ENCODE measurements at places on chromosomes 13 and 19.

GRCh38 chr13:37074703-37075102 is 15.2 kb upstream of the SUPT20H start:
- peak; percentile 62 for DNase-seq

- peak; percentile 12 for DNase-seq
These were observed 71.0 kb downstream of the RASL11A start for GRCh38 chr13:27341616-27342015.

GRCh38 chr13:102710261-102710679 is 15.4 kb upstream of the METTL21C start:
- DNase-seq: no peak

GRCh38 chr13:33003458-33004019 is 12.7 kb upstream of the KL start:
- no peak for DNase-seq

GRCh38 chr13:107217251-107217650 is 649.3 kb upstream of the ARGLU1 start:
- no peak for DNase-seq

DNA sequence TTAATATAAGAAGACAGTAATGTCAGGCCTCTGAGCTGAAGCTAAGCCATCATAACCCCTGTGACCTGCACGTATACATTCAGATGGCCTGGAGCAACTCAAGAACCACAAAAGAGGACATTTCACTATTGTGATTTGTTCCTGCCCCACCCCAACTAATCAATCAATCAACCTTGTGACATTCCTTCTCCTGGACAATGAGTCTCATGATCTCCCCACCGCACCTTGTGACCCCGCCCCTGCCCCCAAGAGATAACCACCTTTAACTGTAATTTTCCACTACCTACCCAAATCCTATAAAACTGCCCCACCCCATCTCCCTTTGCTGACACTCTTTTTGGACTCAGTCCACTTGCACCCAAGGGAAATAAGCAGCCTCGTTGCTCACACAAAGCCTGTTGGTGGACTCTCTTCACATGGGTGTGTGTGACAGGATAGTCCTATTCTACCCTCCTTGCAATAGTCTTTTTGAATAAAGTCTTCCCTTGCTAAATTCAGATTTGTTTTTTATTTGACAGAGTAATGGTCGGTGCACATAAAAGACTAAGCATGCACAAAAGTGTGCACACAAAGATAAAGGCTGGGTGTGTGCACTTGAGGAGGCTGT is 14.0 kb downstream of the CD70 start:
- peak; percentile 92 for DNase-seq

DNA sequence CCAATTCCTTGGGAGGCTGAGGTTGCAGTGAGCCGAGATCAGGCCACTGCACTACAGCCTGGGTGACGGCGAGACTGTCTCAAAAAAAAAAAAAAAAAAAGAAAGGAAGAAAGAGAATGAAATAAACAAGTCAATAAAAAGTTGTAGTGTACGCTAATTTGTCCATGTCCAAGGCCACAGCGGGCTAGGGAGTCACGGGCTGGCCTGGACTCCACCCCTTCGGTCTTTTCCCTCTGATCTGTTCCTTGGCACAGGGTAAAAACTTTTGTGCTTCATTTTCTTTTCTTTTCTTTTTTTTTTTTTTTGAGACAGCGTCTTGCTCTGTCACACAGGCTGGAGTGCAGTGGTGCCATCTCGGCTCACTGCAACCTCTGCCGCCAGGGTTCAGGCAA is 19.4 kb upstream of the MKNK2 start:
- DNase-seq: no peak

DNA sequence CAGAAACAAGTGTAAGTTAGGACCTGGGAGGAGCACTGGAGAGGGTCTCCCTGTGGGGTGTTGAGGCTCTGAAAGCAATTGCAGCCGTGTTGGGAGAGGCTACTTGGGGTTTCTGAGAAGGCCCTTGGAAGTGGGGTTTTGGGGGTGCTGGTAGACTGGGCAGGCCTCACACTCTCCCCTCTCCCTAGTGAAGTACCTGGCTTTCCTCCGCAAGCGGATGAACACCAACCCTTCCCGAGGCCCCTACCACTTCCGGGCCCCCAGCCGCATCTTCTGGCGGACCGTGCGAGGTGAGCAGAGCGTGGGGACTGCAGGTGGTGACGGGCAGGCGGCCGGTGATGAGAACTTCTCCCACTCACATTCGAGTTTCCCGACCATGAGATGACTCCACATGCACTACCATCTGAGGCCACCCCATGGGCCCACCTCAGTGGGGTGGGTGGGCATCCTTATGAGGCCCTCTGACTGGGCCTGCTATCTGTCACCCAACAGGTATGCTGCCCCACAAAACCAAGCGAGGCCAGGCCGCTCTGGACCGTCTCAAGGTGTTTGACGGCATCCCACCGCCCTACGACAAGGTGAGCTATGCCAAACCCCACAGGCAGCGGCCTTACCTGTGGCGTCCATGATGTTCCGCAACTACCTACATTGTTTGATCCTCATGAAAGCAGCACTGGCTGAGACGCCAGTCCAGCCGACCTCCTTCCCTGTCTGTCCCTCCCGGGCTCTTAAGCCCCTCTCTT is 3.0 kb downstream of the RPL13A start:
- no peak for DNase-seq

- no peak for DNase-seq
These were observed 87.7 kb downstream of the SLITRK1 start for GRCh38 chr13:83794583-83794982.

DNA sequence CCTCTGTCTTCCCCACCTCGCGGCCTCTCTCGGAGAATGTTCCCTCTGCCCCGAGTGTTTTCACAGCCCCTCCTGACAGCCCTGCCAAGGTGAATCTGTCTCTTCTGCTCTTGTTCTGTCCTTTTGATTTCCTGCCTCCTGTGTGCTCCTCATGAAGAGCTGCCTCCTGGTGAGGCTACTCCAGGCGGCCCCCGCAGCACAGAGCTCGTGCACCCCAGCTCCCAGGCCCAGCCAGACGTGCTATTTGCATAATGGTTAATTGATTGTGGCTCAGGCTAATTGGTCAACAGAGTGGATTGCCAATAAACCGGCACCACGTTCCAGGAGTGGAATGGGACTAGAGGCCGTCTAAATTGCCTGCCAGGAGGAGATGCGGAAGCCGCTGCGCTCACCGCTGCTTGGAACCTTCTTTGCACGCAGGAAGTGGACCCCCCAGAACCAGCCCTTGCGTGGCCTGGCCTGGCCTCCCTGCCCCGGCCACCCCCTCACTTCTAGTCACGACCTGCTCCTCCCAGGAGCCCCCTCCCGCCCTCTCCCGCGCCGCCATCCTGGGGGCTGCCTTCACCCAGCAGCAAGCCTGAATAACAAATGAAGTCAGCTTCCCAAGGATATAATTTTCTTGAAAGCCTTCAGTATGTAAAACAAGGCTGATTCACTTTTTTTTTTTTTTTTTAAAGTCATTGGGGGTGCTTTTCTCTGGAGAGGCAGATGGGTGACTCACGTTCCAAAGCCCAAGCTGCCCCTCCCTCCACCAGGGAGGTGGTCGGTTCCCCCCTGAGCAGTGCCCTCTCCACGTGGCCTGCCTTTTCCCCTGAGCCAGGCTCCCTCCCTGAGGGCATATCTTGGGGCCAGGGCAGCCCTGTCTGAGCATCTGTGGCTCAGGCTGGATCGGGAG is 144.0 kb downstream of the KDM4B start:
- no peak for DNase-seq

GRCh38 chr19:40502647-40503319 is 36.0 kb downstream of the SPTBN4 start:
- DNase-seq: no peak

DNA sequence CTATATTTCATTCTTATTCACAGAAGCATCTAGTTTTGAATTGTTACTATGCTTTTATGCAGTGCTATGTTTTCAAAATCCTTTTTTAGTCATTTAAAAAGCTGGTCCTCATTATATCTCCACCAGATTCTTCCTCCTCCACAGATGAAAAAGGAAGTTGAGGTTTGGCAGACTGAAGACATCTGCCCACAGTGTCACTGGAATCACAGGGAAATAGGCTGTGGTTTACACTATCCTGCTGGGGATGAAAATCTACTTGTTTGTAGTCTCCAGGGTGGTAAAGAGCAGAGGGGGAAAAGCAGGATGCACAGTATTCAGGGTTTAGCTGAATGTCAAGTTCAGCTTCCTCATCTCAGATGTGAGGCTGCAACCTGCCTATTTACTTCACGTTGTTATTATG is 351.2 kb downstream of the DNAJC15 start:
- DNase-seq: no peak

- DNase-seq: no peak
These were observed 149.8 kb downstream of the ZIC5 start for GRCh38 chr13:99821741-99822140.

DNA sequence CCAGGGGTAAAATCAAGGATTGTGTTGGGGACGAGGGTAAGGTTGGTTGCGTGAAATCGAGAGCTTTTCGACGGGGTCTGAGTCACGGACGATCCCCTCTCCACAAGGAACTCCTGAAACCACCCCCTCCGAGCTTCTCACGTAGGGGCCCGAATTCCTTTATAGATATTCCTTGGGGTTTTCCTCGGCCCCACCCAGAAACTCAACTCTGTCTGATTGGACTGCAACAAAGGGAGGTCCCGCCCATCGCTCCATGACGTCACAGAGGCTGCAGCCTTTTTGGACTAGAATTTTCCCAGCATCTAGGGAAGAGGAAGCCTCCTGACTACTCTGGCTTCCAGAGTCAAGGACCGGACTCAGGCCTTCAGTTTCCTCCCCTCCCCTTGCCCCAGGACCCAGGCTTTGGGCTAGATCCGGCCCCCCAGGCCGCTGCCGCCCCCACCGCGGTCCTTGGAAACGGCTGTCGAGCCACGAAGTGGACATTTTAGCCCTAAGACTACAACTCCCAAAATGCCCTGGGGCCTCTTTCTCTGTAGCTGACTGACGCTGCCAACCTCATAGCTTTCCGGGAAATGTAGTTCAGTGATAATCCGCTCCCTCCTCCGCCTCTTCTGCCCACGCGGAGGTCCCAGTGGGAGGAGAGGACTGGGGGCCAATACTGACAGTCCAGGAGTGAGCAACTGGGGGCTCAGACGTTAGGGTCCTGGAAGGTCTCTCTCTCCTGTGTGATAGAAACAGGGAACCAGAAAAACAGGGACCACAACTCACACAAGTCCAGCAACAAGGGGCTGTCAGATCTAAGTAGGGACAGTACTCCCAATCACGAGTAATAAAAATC is at the start of gene IZUMO1:
Gene IZUMO1 (minus strand): TSS at position 172 of the 838 bp plus-strand sequence. CDS start 1,050 bp downstream, outside the sequence.
- peak; percentile 93 for DNase-seq

DNA sequence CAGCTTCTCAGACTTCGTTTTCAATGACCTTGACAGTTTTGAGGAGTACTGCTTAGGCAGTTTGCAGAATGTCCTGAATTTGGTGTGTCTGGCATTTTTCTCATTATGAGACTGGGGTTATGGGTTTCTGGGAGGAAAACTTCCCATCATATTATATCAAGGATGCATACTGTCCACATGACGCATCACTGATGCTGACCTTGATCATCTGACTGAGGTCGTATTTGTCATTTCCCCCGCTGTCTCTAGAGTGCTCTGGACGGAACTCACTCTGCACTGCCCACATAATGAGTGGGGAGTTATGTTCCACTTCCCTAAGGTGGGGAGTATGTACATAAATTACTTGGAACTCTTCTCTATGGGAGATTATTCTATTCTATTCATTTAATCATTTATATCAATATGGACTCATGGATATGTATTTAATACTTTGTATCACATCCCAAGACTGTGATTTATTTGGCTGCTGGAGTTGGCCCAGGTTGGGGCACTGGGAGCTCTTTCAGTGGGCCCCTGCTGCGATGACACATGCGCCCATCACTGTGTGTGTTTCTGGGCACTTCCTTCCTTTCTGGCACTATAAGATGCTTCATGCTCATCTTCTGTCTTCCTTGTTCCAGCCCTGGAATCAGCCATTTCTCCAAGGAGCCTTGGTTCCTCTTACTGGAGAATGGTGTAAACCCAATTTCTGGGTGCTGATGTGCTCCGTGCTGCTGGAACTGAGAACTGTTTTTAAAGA is 138.6 kb downstream of the MIPEP start:
- DNase-seq: no peak

DNA sequence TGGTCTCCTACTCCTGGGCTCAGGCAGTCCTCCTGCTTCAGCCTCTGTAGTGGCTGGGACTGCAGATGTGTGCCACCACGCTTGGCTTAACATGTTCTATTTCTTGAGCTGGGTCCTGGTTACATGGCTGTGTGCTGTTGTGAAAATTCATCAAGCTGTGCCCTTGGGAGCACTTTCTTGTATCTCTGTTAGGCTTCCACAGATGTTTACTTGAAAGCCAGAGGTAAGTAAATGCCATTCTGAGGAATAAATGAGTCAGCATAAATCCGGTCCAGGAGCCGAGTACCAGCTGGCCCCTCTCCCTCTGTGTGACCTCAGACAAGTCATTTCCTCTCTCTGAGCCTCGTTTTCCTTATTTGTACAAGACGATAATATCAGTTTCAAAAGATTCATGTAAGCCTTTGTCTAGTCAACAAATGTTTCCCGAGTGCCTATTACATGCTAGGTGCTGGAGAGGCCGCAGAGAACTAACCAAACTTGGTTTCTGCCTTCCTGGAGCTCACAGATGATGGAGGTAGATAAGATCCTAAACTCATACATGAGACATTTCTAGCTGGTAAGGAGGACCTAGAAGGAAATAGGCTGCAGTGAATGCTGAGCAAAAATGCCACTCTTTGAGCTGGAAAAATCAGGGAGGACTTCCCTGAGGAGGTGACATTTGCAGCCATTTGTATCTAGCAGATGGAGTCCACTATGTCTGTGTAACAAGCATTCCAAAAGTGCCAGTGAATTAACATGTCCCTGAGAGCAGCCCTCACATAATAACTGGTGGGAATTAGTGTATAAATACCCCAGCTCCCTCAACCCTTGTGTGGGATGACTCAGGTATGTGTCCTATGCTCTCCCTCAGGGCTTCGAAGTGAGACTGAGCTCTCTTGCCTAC is 2.7 kb upstream of the RASAL3 start:
- DNase-seq: peak; percentile 53

- DNase-seq: no peak
These were observed 24.6 kb downstream of the CCNE1 start for GRCh38 chr19:29836409-29836825.

DNA sequence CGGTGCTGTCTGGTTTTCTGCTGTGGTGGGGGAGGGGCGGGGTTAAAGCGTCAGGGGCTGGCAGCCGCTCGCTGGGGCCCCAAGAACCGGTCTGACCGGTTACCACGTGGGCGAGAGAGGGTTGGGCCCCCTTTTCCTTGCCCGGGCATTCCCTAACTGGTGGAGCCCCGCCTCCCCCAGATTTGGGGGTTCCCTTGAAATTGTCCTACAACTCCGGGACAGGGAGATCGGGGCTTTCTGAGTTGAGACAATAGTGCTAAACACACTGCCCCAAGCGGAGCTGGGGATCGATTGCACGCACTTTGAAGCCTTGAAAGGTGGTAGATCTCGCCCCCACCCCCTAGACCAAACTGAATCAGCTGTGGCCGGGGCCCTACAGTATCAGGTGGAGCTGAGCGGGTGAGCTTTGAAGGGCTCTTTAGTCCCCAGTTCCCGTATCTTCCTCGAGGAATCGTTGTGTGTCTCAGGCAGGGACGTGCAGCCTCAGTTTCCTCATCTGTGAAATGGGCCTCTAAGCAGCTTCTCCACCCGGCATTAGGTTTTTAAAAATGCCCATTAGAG is 4.8 kb downstream of the IER2 start:
- DNase-seq: peak; percentile 72

GRCh38 chr13:110444226-110444653 is 117.3 kb downstream of the RAB20 start:
- DNase-seq: no peak
